Cardiac septum (tissue), 1 donor: ENCODE measurements at places on chromosomes 1 and 21. TPM values are rescaled to one million over a fixed set of nuclear protein-coding genes. Genes with fewer than 3 reads are reported as not detected.
A peak's percentile ranks its signal among the peaks of the same experiment; 100 is the strongest.

DNA sequence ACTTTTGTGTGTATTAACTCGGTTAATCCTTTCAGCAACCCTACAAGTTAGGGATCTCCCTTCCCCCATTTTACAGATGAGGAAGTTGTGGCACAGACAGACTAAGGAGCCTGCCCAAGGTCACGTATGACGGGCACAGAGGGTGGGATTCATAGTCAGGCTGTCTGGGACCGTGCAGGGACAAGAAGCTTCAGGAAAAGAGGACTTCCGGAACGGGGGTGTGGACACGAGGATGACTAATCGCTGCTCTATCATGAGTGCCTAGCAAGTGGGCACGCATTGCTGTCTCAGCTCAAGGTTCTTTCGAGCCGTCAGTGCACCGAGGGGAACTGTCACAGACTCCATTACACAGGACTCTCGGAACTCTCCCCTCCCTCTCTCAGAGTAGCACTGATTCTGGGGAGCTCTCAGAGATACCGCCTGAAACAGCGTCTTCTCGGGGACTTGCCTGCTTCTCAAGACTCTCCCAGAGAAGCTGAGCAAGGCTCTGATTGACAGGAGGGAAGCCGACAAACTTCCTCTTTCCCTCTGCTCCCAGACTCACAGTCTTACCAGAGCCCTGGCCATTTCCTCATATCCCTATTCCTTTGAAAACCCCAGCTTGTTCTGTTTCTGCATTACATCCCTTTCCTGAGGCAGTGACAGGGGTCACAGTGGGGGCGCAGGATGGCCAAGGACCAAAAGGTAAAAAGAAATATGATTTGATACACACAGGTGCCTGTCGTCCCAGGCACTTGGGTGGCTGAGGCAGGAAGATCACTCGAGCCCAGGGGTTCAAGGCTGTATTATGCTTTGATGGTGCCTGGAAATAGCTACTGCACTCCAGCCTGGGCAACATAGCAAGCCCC, 14.4 kb downstream of the FHAD1 start:
- no peak for DNase-seq

DNA sequence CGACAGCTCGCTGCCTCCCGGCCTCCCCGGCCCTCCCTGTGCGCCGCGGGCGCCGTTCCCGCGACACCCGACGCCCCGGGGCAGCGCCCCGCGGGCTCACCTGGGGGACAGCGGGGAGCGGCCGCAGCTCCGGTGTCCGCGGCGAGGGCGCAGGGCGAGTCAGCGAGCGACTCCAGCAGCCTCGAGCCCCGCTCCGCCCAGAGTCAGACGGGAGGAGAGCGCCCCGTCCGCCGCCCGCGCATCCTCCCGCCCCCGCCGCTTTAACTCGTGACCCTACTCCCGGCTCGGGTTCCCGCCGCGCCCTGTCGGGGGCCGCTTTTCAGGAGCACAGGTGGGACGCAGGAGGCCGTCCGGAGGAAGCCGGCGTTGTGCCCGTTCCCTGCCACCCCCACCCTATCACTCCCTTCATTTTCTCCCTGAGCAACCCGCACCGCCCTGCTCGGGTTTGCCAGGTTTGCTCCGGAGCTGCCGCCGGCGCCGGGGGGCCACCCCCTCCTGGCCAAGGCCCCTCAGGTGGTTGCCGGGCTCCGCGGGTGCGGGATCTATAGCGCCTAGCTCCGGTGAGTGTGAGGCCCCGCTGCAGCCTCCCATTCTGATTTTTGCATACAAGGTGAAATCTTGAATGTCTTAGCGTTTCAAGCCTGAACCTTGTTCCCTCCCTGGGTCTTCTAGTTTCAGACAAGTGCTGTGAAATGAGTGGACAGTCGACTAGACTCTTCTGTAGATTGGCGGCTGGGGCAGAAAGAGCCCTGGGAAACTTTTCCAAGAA, at the start of gene MCOLN3:
MCOLN3 (minus strand) TSS at position 205 of the 769 bp plus-strand sequence. CDS start 3,140 bp downstream, outside the sequence.
- DNase-seq = no peak

DNA sequence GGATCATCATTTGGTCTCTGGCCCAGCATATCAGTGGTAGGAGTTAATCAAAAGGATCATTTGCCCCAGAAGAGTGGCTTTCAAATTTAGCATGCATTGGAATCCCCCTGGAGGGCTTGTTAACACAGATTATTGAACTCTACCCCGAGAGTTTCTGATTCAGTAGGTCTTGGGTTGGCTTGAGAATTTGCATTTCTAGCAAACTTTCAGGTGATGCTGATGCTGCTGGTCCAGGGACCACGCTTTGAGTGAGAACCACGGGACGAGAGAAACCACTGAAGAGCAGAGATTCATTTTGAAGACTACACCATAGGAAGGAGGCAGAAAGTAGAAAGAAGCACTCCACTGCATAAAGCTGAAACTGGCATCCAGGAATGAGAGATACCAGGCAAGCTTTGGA, 81.3 kb upstream of the DUSP10 start:
- DNase-seq = no peak

- DNase-seq = peak; percentile 75
Observed at GRCh38 chr1:9589144-9589718, 520 bp downstream of the TMEM201 start.

DNA sequence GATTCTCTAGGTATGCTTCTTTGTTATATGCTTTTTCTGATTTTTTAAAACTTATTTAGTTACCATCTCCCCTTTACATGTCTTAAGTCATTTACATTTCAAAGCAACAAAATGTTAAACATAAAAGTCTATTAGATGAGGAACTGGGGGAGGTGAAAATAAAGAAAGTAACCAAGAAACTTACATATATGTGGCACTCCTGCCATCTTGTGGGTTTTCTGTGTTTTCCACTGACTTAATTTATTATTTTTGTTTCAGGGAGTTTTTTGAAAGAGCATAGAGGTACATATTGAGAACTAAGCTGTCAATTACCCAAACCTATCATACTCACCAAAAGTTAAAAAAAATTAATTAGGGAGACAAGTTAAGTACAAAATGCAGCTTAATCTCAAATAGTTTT, 1531.1 kb downstream of the MRPL39 start:
- no peak for DNase-seq

- no peak for DNase-seq
Observed at GRCh38 chr1:191504999-191505398, 653.3 kb upstream of the RGS18 start.

DNA sequence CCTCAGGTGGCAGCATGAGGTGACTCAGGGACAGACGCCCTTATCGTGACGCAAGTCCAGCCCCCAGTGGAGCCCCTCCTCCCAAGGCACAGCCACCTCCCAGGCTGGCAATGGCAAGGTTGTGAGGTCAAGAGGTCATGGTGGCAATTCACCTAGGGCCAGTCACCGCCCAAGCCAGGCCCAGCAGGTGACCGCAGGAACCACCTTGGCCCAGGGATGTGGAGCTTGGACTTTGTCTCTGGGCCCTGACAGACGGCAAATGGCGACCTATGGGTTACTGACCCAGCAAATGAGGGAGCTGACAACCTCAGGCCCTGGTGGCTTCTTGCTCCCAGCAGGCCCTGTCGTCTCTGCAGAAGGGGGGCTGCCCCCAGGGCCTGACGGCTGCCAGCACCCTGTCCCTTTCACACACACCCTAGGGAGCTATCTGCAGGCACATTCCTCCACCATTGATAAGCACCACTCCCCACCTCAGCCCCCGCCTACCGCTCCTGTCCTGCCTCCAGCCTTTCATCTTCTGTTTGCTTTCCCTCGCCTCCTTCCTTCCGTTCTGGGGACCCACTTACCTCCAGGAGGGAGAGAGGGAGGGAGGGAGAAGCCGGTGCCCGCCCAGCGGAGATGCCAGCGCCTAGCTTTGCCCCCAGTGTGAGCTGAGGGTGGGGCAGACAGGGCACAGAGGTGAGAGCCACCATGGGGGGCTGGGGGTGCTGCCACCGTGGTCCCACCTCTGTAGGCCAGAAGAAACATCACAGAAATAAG, 12.1 kb downstream of the EPHA2 start:
- no peak for DNase-seq

DNA sequence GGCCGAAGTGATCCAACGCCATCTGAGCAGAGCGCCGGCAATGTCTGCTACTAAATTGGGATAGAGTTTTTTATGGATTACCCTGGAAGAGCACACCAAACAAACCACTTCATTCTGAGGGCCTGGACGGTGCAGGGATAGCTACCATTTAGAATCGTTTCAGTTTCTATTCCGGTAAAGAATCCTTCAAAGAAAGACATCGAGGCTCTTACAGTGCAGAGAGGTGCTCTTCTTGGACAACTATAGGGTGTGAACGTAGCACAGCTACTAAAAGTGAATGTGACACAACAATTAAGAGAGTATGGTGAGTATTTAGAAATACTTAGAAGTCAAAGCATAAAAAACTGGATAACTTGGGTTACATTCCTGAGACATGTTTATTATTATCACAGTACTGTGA, 16.1 kb downstream of the HIVEP3 start:
- DNase-seq = no peak

- DNase-seq = no peak
Observed at GRCh38 chr1:213680677-213681325, 307.0 kb upstream of the PROX1 start.

GRCh38 chr1:22584001-22584562, 20.8 kb downstream of the EPHA8 start:
- no peak for DNase-seq

DNA sequence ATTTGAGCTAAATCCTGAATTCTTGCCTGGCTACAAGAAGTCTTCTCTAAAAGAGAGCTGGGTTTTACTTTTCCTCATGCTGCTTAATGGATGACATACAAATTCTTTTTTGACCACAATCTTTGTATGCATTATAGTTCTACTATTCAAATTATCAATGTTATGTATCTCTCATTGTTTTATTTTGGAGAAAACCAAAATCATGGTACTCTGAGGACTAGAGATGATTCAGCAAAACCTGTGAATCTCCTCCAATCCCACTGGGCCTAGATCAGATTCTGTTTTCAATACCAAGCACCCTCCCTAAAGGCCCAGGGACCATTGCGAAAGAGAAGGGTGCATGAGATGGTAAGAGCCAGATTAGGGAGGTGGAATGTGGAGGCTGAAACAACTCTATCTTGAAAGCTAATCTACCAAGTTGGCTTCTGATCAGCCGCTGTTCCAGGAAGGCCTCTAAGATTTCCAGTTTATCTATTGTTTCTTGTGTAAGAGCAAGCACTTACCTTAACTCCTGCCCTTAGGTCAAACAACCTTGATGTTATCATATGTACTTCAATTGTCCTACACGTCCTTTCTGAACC, 547.2 kb downstream of the PLPP3 start:
- DNase-seq = no peak

GRCh38 chr1:41751804-41752513, 166.8 kb downstream of the HIVEP3 start:
- no peak for DNase-seq

- peak; percentile 93 for DNase-seq
Observed at GRCh38 chr1:235073331-235073967, 55.2 kb downstream of the TOMM20 start.

GRCh38 chr1:177585302-177586220, 384.3 kb downstream of the SEC16B start:
- DNase-seq = no peak

DNA sequence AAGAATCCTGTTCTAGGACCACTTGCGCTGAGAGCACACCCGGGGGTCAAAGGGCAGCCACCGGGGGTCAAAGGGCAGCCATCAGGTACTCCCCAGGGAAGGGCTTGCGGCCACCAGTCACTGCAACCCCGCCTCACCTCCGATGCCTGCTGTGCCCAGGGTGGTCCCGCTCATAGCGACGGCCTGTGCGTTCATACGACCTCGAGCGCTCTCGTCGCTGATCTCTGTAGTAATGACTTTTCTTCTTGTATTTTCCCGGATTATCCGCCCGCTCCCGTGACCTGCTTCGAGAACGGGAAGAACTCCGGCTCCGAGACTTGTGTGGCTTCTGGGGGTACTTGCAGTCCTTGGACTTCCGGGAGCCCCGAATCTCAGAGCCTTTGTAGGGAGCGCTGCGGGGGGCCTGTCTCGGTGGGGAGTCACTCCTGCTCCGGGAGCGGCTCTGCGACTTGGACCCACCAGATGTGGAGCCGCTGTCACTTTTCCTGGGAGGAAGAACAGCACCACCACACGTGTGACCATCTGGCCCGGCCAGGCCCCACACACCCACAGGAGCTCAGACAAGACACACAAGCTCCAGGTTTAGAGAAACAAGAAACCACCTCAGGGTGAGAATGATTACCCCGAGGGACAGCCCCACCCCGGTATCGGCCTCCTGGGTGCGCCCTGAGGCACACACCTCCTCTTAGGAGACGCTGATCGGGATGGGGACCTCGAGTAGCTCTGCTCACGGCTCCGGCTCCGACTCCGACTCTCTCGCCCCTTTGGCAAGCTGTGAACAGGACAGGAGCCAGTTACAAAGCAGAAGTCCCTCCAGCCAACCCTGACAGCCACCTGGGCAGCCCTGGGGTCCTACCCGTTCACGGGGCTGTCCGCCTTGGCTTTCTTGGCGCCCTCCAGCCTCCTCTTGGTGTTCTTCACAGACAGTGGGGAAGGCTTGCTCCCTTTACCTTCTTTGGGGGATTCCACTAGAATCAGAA, 11.7 kb downstream of the CCNL2 start:
- no peak for DNase-seq

- DNase-seq = no peak
Observed at GRCh38 chr1:64923294-64923718, 43.0 kb downstream of the JAK1 start.

DNA sequence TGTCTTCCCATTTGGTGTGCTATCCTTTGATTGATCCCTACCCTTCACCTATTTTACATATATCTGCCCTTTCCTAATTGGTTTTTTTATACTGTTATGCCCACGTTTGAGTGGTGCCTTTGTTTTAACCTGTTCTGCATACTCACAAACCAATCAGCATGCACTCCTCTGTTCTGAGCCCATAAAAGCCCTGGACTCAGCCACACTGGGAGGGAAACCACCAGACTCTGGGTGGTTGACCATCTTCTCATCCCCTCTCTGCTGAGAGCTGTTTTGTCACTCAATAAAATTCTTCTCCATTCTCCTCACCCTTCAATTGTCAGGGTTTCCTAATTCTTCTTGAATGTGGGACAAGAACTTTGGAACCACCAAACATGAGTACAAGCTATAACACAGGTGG, 989.8 kb downstream of the ADGRL2 start:
- DNase-seq = no peak

- peak; percentile 85 for DNase-seq
Observed at GRCh38 chr1:2585318-2586092, 1.1 kb upstream of the PRXL2B start.

- no peak for DNase-seq
Observed at GRCh38 chr1:80066060-80066459, 1059.5 kb upstream of the ADGRL4 start.

DNA sequence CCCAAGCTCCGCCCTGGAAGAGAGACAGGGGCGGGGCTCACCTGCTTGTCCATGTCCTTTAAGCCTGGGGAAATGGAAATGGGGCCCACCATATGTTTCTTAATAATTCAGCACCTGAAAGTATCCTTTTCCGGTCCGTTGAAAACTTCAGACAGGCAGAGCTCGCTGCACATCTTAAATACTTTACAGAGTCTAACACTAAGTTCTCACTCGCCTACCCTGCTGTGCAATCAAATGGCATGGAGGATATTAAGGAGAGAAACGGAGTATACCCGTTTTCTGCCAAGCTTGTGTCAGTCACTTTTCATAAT, 467 bp upstream of the CC2D1B start:
- no peak for DNase-seq

The ACKR1 gene
- 22.5 TPM for total RNA-seq

The CASP9 gene
- 10.6 TPM for total RNA-seq

The AMY2B gene
- 31.1 TPM for total RNA-seq

The NHLH1 gene
- total RNA-seq = not detected

The ZNF683 gene
- not detected for total RNA-seq
